ENCODE measurements at places on chromosomes 6 and 20.

DNA sequence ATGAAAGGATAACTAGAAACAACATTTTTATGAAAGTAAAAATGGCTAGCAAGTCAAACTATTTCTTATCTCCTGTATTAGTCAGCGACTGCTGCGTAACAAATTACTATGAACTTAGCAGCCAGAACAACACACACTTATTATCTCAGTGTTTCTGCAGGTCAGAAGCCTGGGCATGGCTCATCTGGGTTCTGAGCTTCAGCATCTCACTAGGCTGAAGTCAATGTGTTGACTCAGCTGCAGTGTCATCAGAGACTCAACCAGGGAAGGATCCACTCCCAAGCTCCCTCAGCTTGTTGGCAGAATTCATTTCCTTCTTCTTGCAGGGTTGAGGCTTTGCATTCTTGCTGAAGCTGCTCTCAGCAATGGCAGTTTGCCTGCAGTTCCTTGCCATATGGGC lies 33.2 kb upstream of the IGF2R start:
- DNase-seq: no peak

DNA sequence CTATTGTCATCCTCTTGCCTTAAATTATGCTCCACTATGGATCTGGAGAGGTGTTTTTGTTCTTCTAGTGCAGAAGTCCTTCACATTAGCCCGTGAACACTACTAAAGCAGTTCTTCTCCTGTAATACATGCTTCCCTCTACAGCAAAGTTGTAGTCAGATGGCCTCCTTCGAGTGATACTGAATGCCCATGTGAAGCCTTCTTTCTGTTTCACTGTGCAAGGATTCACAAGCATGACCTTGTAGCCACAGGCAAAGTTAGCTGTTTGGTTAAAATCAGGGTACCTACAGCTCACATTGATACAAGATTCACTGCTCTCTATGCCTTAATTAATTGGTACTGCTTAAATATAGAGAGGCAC lies 47.6 kb downstream of the ARHGAP18 start:
- no peak for DNase-seq

GRCh38 chr6:15549371-15549770 lies 113.5 kb downstream of the DTNBP1 start:
- no peak for DNase-seq

DNA sequence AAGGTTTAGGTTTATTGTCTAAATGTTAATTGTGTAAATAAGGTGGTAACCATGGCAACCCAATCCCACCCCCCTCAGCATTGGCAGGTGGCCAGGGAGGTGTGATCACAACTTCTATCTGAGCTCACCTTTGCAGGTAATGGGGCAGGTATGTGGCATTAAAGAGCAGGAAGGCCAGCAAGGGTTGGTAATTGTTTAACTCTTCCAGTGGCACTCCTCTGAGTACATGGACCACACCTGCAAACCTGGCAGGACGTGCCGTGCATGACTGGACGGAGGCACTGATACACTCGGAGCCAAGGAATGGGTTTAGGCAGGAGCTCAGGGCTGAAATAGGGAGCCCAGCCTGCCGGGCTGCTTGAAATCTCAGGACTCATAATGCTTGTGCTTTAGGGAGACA lies 107.0 kb upstream of the BMP2 start:
- no peak for DNase-seq

GRCh38 chr6:134138226-134138975 lies 86.0 kb upstream of the SLC2A12 start:
- no peak for DNase-seq

GRCh38 chr6:156231026-156231765 lies 546.0 kb upstream of the ARID1B start:
- no peak for DNase-seq

GRCh38 chr6:158863646-158864045 lies 44.5 kb upstream of the EZR start:
- DNase-seq: no peak

DNA sequence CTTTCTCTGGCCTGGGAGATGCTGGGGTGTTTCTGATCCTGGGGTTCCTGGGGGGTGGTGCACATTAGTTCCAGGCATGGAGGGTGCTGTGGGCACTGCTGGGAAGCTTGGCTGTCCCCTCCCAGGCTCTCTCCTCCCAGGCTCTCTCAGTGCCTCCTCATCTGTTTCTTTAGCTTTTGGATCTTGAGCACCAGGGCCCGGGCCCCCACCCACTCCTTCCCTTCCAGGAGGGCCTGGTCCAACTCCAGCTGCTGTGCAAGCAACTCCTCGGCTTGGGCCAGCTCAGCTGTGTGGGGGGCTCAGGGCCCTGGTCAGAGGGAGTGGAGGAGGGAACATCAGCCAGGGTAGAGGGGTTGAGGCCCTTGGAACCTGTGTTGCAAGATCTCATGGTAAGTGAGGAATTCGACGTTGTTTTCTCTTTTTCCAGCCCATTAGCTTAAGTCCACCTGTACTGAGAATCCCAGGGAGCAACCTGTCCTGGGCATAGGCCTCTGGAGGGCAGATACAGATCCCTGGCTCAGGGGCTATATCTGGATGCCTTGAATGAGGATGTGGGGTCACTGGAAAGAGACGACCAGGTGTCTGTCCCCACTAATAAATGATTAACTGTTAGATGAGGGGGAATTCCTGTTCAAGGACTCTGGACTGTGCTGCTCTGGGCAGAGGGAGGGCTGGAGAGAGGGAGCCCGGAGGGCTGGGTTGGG lies 34.5 kb upstream of the HLA-A start:
- DNase-seq: no peak

- DNase-seq: peak; percentile 29
Observed at GRCh38 chr6:56595490-56596122, 47.1 kb downstream of the DST start.

- DNase-seq: no peak
Observed at GRCh38 chr6:149235130-149235561, 82.4 kb upstream of the TAB2 start.

DNA sequence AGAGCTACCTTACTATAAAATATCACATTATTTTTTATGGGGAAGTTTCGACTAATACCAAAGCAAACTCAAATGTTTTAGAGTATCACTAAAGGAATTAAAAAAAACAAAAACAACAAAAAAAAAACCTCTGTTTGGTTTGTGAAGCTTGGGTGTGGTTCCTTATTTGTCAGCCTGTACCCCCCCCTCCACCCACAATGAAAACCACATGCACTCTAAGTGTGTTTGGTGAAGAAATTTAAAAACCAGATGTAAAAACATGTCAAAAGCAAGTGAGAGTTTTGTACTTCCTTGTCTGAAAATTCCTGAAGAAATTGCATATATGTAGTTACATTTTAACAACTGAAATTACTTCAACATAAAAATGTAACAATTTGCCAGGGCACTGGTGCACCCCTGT lies 3.1 kb downstream of the STK38 start:
- DNase-seq: no peak

- no peak for DNase-seq
Observed at GRCh38 chr6:139536751-139537617, 162.5 kb upstream of the CITED2 start.

DNA sequence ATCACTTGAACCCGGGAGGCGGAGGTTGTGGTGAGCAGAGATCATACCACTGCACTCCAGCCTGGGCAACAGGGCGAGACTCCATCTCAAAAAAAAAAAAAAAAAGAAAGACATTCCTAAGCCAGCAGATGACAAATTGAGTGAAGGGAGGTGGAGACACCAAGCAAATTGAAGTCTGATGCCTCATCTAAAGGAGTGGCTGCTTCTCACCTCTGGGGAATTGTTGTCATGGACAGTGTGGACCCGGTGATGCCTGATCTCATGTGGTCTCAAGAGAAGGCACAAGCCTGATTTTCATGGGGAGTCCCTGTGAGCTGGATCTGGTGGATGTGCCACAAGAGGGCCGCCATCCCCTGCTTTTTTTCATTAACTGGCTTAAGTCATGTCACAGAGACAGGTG lies 272.0 kb downstream of the ZNF217 start:
- no peak for DNase-seq

DNA sequence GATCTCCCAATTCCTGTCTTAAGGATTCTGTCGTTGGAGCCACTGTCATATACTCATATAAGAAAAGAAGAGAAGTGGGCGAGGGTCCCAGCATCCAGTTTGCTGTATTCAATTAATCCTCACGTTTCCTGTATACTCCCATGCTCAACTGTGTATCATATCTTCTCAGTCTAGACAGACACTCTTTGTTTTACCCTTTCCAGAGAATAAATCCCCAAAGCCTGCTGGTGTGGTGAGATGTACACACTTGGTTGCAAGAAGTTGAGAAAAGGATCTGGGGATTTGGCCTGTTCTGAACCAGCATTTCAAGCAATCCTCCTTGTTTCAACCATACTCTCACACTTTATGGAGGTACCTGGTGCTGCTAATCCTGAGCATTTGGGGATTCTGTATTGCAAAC lies 3.1 kb downstream of the TPMT start:
- DNase-seq: no peak
